Smooth muscle cell of the brain vasculature (primary cell): ENCODE measurements at places on chromosomes 2 and 18.

DNA sequence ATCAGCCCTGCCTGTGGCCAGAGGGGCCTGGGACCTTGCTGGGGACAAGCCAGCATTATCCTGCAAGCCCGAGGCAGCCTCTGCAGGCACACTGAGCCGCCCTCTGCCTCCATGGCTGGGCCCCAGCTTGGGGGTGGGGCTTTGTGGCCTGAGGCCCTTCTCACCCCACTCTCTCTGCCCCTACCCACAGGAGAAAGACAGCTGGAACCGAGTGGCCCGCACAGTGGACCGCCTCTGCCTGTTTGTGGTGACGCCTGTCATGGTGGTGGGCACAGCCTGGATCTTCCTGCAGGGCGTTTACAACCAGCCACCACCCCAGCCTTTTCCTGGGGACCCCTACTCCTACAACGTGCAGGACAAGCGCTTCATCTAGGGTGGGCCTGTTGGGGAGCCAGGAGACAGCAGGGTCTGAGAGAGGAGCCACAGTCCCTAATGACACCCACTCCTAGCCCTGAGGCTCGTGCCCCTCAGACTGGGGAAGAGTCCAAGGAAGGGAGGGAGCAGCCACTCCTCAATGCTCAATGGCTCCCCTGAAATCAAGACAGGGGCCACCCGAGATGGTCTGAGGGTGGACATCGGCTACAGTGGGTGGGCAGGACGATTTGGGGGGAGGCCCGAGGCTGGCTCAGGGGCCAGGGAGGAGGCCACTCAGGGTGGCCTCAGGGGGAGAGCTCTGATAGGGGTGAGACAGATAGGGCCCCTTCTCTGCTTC lies 4.4 kb upstream of the CHRNG start:
- DNase-seq, result no peak

DNA sequence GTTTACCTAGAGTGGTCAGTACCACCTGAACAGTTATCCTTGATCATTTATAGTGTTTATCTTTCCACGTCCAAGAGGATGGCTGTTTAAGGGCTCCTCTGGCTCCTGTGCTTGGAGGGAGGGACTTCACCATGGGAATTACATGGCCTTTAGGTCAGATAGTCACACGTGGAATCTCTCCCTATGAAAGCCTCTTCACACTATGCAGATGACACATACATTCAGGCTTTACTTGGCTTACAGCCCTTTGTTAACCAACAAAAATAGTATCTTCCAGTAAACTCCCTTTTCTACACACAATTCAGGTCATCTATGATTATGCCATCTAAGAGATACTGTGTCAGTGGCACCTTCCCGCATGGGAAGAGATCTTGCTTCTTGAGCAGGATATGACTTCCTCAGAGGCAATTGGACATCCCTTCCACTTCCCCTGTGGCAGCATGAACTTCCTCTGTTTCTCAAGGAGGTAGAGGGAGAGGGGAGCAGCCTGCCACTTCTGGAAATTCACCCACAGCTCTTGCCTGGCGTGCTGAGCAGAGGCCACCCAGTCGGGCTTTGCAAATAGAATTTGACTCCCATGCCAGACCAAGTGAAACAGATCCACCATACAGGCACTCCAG lies 53.5 kb downstream of the COLEC12 start:
- no peak for DNase-seq

DNA sequence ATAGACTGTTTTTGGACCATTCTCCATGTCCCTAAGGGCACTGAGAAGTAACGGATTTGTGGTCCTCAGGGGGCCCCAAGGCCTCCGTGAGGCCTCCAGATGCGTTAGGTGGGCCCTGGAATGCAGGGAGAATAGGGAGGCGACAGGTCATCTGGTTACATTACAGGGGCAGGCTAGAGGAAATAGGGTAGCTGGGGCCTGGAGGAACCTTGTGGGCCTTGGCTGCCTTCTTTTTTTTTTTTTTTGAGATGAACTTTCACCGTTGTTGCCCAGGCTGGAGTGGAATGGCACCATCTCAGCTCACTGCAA lies 28.9 kb downstream of the ZFP36L2 start:
- no peak for DNase-seq

DNA sequence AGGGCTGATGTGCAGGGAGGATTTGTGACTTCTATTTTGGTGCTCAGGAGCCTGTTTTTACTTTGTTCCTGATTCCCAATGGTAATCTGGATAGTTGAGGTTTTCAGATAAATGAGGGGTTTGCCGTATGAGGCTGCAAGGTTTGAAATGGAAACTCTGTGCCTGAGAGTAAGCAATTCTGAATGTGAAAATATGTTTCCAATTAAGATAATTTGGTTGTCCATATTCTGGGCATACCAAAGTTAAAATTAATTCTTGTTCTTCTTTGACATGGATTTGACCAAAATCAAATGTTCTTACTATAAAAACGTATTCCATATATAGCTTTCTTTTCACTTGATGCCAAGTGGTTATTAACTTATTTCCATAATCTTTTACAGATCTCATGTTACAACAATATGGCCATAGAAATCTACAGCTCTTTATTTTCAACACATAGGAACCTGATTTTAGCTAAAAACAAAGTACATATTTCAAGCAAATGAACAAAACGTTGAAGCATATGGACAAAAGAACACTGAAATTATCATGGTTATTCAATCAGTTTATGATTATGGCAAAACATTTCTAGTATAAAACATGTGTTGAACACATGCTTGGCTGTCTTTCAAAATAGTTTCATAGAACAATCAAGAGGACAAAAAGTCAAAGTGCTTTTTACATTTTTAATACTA lies 63.4 kb upstream of the ARHGAP28 start:
- no peak for DNase-seq
